ENCODE measurements at places on chromosomes 5 and 9. TPM values are rescaled to one million over a fixed set of nuclear protein-coding genes. Genes with fewer than 3 reads are reported as not detected.

IRX2 gene
- total RNA-seq, result not detected

AK1 gene
- total RNA-seq, result 21.0 TPM

NDUFAF2 gene
- total RNA-seq, result 32.6 TPM

DNA sequence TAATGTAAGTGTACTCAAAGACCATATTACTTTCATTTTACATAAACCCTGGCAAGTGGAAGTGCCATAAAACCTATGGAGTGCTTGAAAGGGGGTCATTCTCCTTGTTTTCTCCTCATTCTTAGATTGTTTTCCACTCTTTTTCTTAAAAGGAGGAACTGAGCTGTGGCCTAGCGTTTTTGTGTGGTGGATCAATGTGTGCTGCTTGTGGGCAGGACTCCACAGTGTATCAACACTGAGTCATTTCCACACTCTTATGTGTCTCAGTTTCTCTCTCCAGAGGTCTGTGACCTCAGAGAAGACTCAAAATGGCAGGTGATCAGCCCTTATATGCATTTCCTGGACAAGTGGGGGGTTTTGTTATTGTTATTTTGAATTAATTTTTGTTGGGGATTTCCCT is 516.1 kb upstream of the CDH10 start:
- DNase-seq, result no peak

- no peak for DNase-seq
These were observed 82.4 kb upstream of the ADAMTS2 start for GRCh38 chr5:179427676-179428056.

GRCh38 chr5:55894135-55894534 is 43.0 kb downstream of the IL31RA start:
- DNase-seq, result no peak

- DNase-seq, result no peak
These were observed 61.0 kb downstream of the LPAR1 start for GRCh38 chr9:110977259-110977709.

GRCh38 chr9:91274949-91275492 is 86.7 kb downstream of the AUH start:
- DNase-seq, result no peak

- no peak for DNase-seq
These were observed 13.6 kb upstream of the ERAP1 start for GRCh38 chr5:96821260-96821916.

- DNase-seq, result no peak
These were observed 345.6 kb downstream of the KDM4C start for GRCh38 chr9:7103367-7103766.

All from activated T-helper 2 cell treated with anti-CD3 and anti-CD28 coated beads, Interferon-gamma antibody, Interleukin-2, Interleukin-4, amounts not matched to agents 10 μg/mL and 5 μg/mL and 100 μg/mL, durations not matched to agents 14 hours and 24 hours and 36 hours (primary cell).